ENCODE measurements at places on chromosomes 7 and 10.

- peak; percentile 9 for DNase-seq
Observed at GRCh38 chr7:131827421-131827820, 271.0 kb upstream of the PODXL start.

DNA sequence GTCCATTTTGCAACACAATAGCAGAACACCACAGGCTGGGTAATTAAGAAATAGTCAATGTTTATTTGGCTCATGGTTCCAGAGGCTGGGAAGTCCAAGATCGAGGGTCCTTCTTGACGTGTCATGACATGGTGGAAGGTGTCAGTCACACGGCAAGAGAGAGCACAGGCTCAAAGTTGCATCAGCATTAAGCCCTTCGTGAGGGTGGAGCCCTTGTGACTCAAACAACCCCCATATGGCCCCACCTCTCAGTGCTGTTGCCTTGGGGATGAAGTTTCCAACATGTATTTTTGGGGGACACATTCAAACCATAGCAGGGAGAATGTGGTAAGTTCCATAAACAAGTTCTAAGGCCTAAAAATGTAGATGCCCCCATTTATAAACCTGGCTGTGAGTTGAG lies 24.6 kb upstream of the GTPBP4 start:
- DNase-seq, result peak; percentile 14

DNA sequence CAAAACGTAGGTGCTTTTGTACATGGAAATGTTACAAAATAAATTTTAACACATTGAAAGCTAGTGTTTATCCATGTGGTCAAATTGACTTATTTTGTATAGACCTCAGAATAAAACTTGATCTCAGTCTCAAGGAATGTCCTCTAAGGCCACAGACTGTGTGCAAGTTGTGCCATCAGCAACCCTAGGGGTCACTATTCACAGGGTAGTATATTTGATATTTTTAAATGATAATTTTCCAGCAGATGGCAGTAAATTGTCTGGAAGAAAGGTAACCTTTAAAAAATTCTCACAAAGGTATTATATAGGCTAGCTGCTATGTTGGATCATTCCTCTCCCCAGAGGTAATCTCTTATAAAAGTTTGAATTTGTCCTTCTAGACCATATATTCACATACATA lies 12.9 kb upstream of the SNX10 start:
- peak; percentile 52 for DNase-seq

GRCh38 chr7:54615537-54615936 lies 73.4 kb downstream of the VSTM2A start:
- DNase-seq, result no peak

- peak; percentile 62 for DNase-seq
Observed at GRCh38 chr10:96560966-96561887, 25.6 kb downstream of the TM9SF3 start.

GRCh38 chr10:53314876-53315275 lies 542.3 kb upstream of the MBL2 start:
- DNase-seq, result peak; percentile 89

DNA sequence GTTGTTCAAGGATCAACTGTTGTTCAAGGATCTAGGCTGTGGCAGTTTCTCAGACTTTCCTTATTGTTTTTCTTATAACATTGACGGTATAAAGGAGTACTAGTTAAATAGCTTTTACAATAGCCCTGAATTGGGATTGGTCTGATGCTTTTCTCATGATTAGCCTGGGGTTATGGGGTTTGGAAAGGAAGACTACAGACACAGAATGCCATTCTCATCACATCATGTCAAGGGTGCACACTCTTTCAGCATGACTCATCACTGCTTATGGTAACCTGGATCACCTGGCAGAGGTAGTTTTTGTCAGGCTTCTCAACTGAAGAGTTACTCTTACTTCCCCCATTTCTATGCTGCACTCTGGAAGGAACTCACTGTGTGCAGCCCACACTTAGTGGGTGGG lies 194.2 kb upstream of the NPSR1 start:
- peak; percentile 47 for DNase-seq

DNA sequence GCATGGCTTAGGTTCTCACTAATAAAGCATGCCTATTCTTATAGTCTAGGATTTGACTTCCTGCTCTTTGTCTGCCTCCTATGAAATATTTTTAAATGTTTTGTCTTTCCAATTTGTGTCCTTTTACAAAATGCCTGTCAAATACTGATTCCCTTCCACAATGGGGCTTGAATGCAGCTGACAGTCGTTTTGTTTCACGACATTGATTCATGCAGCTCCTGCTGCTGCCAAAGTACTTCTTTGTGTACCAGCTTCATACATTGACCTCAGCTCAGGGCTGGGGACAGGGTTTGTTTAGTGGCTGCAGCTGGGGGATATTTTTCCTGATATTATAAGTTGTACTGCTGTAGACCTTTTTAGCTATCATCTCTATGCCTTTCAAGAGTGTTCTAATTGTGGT lies 371.9 kb upstream of the CHRM2 start:
- no peak for DNase-seq

DNA sequence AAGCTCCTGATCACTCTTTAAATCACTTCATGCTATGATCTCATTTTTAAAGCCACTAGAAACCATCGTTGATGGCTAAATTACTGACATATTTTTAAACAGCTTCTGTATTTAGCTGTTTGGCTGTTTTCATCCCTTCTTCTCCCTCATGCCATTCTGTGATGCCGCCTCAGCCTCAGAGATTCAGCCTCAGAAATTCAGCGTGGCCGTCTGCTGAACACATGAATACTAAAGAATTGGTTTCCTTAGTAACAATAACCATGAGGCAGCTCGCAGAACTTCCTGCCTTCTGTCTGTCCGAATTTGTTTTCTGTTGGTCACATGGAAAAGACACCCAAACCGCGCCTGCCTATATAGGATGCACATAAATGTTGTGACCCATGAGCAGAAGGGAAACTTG lies 31.0 kb upstream of the FZD1 start:
- no peak for DNase-seq

DNA sequence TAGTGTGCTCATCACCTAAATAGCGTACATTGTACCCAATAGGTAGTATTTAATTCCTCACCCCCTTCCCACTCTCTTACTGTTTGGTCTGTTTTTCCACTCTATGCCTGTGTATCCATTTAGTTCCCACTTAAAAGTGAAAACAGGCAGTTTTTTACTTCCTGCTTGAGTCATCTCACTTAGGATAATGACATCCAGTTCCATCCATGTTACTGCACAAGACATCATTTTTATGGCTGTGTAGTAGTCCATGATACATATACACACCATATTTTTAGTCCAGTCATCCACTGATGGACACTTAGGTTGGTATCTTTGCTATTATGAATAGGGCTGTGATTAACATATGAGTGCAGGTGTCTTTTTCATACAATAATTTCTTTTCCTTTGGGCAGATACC lies 10.1 kb downstream of the STK17A start:
- peak; percentile 43 for DNase-seq

GRCh38 chr7:129907122-129907736 lies 45.5 kb downstream of the UBE2H start:
- DNase-seq, result no peak

DNA sequence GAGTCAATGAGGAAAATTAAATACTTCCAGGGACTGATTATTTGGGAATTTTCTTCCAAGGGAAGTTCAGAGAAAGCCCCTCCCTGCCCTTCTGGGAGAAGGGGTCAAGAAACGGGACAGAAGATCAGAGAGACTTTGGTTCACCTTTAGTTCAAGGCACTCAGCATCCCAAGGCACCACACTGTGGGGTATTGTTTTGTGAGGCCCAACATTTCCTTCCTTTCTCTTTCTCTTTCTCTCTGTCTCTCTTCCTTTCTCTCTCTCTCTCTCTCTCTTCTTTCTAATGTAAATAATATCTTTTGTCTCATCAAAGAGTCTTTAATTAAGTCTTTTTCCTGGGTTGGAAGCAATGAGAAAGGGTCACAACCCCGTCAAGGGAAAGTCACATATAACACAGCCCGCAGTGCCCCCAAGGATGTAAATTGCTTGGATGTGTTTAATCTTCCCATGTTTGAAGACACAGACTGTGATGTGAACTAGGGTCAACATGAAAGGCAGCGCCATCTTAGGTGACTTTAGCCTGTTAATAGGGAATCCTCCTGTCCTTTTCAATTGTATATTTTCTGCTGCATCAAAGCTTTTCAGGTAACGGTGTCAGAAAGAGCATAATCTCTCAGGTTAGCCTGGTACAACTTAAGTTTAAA lies 983.3 kb upstream of the C7orf33 start:
- no peak for DNase-seq

DNA sequence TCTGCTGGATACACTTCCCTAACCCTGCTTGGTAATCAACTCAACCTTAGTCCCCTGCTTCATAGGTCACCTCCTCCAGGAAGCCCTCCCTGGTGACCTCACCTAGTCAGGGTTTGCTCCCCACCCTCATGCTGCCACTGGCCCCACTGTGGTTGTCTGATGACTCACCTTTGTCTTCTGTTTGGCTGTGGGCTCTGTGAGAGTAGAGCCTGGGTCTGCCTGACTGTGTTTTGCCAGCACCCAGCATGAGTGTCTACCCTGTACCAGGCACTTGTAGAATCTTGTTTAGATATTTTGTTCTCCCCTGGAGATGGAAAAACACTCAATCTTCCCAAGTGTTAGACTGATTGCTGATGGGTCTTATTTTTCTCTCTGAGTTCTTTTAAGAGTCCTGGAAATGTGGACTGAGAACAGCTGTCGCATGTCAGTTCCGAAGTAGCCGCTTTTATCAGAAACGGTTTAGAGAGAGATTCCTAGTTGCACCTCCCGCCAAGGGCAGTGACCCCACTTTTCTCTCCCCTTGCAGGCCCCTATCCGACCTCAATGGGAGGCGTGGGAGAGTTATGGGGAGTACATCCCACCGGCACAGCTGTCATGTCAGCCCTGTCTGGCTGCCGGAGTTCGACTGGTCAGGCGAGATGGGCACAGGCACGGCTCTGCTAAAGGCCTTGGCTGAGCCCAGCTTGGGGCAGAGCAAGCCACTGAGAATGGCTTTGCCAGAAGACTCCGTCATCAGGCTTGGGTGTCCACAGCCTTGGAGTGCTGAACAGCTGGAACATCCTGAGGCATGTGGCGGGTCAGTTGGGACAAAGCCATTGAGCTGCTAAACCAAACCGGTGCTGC lies 134.3 kb downstream of the GRK5 start:
- DNase-seq, result peak; percentile 80

GRCh38 chr10:4067531-4067930 lies 282.5 kb upstream of the KLF6 start:
- no peak for DNase-seq

DNA sequence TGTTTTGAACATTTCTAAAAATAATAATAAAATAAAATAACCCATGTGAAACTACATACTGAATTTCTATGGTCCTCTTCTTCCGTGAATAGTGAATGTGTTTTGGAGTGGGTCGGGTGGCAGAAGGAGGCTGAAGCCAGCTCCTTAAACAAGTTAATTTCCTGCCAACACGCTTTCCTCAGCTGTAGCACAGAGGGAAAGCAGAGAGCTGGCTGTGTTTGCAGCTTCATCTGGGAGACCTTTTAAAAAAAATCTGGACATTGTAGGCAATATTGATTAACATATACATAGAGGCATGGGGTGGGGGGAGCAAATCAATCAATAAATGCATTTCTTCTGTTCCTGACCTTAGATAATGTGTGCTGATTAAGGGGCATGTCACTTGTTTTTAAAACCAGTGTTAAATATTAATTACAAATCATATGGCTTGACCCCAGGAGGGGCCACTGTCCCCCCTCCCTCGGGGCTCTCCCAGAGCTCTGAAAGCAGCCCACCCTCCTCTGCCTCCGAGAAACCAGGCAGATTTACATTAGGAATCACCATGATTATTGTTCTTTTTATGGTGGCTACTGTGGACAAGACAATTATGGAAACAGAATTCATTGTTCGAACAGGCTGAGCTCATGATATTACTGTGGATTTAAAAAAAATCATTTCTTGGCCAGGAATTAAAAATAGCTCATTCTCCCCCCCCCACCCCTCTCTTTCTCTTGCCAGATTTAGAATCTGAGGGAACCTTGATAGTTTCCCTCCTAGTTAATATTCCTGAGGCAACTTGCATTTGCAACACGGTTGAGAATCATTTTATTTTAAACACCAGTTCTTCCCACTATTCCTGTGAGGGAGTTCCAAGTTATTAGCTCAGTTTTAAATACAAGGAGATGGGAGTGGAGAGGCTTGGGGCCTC lies 100.5 kb upstream of the CARD11 start:
- no peak for DNase-seq

DNA sequence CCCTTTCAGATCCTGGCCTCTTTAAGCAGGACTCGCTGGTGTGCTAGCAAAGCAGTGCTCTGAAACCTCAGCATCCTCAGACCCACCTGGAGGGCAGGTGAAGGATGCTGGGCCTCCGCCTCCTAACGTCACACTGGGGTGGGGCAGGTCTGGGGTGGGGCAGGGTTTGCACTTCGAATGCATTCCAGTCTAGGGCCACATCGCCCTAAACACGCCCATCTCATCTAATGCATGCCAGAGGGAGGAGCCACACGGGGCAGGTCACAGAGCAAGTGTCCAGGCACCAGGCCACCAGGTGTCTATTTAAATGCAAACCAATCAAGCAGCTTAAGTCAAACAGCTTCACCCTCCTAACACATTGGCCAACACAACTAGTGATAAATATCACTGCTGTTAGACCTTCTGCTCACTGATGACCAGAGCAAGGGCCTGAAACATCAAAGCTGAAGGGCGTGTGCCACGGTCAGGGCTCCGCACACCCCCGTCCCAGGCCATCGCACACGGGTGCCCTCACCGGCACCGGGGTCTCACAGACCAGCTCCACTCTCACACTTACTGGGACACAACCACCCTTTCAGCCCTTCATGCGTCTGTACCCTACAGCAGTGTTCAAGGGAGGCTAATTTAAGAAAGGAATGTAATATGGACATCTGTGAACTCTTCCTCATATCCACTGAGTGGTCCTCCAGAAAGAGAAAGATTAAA lies 47.1 kb downstream of the DIP2C start:
- no peak for DNase-seq

GRCh38 chr10:49055221-49055849 lies 60.0 kb downstream of the VSTM4 start:
- DNase-seq, result peak; percentile 32

GRCh38 chr7:20146451-20146850 lies 70.7 kb downstream of the MACC1 start:
- DNase-seq, result peak; percentile 30

DNA sequence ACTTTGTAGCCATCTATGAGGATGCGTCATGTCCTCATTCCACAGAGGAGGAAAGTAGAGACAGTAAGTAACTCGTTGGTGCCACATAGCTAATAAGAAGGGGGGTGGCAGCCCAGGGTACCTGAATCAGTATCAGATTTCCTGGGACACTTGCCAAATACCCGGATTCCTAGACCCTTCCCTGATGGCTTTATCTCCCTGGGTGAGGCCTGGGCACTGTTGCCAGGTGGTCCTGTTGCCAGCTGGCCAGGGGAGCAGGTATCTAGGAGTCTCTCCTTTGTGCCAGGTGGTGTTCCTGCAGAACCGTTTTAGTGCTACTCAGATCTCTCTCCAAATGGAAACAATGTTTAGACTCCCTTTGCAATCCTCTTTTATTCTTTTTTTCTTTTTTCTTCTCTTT lies 12.7 kb downstream of the SLC29A3 start:
- DNase-seq, result no peak
